ENCODE measurements at places on chromosomes 6 and 20.

DNA sequence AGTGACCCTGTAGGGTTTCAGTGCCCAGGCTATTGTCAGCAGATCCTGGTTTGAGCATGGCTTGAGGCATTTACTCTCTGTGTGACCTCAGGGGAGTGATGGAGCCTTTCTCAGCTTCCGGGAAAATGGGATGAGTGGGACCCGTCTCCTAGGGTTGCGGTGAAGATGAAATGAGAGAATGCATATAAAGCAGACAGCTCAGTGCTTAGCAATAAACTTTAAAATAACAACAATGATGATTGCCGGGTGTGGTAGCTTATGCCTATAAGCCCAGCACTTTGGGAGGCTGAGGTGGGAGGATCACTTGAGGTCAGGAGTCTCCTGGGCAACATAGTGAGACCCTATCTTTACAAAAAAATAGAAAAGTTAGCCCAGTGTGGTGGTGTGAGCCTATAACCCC lies 106.0 kb upstream of the MTHFD1L start:
- DNase-seq, result no peak

GRCh38 chr6:3231247-3232016 lies 4.0 kb upstream of the TUBB2B start:
- no peak for DNase-seq

- DNase-seq, result no peak
Observed at GRCh38 chr6:138336221-138336620, 41.5 kb upstream of the SMIM28 start.

- DNase-seq, result peak; percentile 34
Observed at GRCh38 chr20:43721429-43722152, 5.2 kb downstream of the GTSF1L start.

DNA sequence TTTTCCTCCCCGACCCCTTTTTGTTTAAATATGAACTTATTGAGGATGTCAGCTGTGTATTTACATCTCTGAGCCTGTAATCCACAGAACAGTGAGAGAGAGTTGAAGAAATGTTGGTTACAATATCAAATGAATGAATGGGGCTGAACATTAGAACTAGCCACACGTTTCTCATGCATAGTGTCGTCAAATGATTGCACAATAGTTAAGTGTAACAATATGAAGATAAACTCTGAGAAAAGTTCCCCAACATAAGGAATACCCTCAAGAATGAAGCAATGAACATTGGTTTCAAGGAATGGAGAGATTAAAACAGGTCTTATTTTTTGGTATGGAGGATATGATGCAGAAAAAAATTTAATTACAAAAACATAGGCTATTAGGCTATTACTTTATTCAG lies 100.5 kb upstream of the DTNBP1 start:
- DNase-seq, result no peak

DNA sequence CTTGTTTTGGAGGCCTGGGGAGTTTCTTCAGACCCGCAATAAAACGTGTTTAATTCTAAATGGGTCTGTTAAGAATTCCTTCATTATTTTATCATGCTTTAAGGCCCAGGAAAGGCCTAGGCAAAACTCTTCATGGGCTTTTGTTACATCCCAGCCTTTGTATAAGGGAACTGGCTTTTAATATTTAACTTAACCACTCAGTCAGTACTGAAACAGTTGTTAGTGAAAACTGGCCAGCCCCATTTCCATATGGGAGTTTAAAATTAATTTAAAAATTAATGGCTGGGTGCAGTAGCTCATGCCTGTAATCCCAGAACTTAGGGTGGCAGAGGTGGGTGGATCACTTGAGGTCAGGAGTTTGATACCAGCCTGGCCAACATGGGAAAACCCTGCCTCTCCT lies 213.2 kb upstream of the FKBP1C start:
- no peak for DNase-seq

GRCh38 chr6:16651871-16652270 lies 109.4 kb downstream of the ATXN1 start:
- DNase-seq, result no peak

- DNase-seq, result no peak
Observed at GRCh38 chr6:144624246-144624645, 339.1 kb downstream of the UTRN start.

DNA sequence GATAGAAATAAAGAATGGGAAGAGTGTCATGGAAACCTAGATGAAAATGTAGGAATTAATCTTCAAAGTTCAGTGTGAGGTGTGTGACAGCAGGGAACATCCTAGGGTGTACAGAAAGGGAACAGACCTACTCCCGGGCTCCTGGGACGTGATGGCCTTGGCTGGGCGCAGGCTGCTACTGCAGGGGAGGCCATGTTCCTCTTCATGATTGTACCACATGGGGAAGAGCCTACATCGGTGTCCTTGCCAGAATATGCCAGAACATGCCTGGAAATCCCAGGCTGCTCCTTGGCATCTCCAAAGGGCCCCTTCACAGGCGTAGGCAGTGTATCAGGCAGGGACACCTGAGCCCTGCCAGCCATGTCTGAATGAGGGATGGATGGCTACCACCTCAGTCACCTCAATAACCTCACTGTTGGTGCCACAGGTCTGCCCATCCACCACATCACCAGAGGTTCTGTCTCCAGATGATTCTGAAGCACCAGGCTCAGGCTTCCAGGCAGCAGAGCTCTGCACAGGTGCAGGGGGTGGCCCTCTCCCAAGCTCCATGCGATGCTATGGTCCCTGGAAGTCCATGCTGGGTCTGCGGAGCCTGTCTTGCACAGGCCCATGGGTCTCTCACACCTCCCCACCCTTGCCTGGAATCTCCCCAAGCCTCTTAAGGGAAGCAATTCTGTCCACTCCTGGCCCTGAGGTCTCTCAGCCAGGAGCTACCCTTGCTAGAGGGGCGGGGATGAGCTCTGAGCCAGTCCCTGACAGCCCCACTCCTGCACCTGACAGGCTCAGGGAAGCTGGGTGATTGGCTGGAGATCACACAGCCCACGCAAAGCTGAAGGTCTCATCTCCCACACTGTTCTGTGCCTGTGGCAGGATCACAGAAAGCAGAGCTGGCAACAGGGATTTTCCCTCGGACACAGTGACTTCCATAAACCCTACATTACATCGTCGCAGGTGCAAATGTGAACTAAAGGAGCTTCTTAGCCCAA lies 20.2 kb downstream of the RAMACL start:
- DNase-seq, result no peak

DNA sequence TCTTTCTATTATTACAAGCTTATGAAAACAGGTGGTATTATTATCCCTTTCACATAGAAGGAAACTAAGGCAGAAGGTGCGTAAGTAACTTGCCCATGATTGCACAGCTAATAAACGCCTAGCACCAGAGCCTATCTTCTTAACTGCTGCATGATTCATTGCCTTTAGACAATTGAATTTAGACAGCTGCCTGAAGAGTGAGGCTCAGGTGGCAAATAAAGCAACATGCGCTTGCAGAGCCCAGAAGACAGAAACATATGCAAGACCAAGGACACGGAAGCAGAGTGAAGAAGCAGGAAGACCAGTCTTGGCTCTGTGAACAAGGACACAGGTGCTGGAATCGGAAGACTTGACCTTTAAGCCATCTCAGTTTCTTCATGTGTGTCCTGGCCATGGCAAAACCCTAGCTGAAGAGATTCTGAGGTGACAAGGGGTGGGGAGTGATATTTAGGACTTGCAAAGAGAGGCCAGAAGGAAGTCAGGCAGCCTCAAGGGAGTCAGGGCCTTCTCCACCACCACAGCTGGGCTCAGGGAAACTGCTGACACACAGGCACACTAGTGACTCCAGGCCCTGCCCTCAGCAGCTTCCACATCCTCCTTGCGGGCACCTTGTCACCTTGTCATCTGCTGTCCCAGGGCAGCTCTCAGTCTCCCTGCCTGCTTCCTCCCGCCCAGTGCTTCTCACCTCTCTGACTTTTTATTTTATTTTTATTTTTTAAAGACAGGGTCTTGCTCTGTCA lies 91.7 kb upstream of the SLC22A16 start:
- DNase-seq, result no peak

DNA sequence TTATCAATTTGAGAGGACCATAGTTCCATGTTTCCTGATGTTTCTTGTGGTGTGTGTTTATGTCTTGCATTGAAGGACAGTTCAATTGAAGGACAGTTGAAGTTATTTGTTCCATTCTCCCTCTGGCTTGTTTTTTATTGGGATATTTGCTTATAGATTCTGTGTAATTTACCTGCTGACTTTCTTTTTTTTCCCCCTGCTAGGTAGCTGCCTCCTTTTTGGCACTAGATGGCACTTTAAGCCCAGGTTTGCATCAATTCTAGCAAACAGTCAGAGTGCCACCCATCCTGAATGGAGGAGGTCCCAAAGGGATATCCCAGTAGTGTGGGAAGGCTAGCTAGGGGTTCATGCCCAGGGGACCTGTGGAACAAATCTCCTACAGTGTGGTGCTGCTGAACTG lies 78.1 kb downstream of the CFAP61 start:
- DNase-seq, result no peak

GRCh38 chr6:14174996-14175395 lies 57.4 kb downstream of the CD83 start:
- DNase-seq, result no peak

DNA sequence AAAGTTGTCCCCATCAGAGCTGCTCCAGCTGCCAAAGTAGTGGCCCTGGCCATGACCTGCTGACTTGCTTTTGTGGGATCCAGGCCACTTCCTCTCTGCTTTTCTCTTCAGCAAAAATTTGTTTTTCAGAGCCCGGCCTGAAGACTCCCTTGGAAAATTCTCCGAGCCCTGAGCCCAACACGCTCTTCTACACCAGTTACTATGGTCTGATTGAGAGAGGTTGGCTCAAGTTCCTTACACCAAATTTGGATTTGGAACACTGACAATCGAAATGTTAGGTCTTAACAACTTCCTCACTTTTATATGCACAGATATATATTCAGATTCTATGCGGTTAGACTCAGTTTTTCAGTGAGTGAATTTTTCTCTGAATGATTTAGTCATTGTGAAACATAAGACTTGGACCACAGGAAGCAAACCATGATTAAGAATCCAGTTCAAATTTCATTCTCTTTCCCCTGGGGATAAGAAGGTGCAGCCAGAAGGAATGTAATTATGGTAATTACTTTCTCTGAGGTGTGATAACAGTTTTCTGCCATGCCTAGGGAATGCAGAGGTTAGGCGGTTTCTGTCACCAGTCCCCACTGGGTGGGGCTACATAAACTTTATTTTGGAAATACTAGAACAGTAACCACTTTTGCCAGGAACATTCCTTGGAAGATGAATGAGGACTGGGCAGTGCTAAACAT lies 365.2 kb downstream of the SYNE1 start:
- no peak for DNase-seq

GRCh38 chr6:69421269-69421668 lies 375.5 kb downstream of the LMBRD1 start:
- DNase-seq, result no peak

- no peak for DNase-seq
Observed at GRCh38 chr20:61414455-61414991, 162.5 kb downstream of the CDH4 start.

- no peak for DNase-seq
Observed at GRCh38 chr20:21918398-21918797, 212.9 kb downstream of the PAX1 start.

DNA sequence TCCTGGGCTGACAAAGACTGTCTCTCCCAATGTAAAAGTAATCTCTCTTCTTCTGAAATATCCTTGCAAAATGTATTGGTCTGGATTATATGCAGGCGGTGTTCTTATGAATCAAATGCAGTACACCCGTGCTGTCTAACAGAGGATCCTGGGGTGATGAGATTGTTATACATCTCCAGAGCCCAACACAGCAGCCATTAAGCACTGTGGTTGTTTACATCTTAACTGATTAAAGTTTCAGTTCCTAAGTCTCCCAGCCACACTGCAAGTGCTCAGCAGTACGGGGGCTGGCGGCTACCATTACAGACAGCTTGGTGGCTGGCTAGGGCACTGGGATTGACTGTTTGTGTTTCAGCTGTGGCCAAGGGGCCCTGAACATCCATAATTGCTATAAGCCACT lies 7.0 kb downstream of the UNC93A start:
- no peak for DNase-seq

DNA sequence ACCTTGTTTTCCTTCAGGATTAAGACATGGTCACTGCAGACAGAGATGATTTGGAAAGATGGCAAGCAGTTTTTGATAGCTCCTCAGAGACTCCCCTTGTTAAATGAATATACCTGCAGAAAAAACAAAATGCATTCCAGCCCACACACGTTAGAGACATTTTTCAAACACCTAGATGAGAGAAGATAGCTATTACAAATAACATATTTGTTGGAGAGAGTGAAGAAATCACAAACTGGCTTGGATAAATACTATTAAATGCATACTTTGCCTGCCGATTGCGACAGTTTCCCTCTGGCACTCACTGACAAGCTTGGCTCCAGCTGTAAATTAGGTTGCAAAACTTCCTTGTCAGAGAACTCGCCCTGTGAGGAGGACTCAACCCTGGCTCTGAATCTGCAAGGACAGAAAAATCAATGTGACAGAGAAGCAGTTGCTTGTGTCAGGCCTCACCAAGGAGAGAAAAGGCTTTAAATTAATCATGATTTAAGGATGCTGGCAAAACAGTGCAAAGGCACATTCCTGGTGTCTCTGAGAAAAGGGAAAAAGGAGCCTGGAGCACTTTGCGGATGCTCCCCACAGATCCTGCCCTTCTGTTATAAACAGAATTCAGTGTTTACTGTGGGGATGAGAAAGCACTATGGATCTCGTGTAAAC lies 423.7 kb upstream of the MARCKS start:
- DNase-seq, result no peak

- no peak for DNase-seq
Observed at GRCh38 chr6:15968519-15968918, 160.4 kb upstream of the MYLIP start.

DNA sequence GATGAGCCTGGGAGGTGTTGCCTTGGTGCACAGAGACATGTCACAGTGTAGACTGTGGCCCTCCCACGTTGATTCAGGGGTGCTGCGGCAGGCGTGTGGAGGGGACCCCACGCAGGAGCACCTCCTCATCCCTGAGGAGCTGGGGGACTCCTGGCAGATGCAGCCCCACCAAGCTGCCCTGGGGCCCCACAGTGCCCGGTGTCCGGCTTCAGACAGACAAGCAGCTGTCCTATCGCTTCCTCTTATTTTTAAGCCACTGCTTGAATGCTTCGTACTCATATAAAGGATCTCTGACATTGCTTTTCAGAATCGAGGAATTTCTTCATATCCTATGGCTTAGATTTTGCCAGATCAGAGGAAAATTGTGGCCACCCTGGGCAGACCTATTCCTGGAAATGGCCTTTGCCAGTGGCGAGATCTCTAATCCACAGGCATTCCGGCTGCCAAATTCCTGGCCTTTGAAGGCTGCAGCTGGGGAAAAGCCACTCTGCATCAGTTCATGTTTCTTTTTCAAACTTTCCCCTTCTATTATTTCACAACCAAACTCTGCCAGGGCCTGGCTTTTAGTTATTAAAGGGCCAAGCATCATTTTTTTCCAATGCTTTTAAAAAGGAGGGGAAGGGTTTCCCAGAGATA lies 337.0 kb downstream of the THBS2 start:
- no peak for DNase-seq

- DNase-seq, result no peak
Observed at GRCh38 chr6:125132058-125132457, 21.5 kb upstream of the TPD52L1 start.

- DNase-seq, result no peak
Observed at GRCh38 chr6:21610341-21610740, 16.8 kb downstream of the SOX4 start.
